ENCODE measurements at places on chromosomes 13 and 19.

- no peak for DNase-seq
These were observed 108.2 kb downstream of the GNG7 start for GRCh38 chr19:2594319-2594718.

- DNase-seq: no peak
These were observed 116.5 kb downstream of the LACC1 start for GRCh38 chr13:43996221-43996620.

DNA sequence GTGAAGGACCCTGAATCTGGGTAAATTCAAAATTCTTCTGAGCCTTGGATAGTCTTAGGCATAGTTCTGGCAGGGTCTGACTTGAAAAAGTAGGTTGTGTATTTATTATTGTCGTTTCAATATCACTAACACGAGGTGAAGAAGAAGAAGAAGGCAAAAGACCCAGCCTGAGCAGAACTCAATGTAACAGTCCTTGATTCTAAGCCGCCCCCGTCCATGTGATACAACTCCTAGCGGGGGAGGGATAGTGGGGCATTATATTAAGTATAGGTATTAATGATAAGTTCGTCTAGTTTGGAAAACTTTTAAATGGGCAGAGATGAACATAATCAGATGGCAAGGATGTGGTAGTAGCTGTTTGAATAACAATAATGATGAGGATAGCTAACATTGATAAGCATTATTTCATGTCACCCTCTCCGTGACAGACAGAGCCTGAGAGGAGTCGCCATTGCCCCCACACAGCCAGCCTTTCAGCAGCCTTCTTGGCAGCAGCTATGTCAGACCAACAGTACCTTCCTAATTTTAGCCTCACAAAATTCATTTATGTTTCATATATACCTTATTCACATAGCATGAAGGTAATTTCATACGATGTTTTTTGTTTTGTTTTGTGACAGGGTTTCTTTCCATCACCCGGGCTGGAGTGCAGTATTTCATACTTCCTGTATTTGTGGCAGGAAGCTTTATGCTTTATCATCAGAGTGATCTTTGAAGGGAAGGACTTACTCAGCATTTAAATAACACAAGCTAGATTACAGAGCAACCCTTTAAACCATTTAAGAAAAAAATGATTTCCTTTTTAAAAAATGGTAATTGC is 64.4 kb upstream of the NPAS1 start:
- DNase-seq: peak; percentile 42

DNA sequence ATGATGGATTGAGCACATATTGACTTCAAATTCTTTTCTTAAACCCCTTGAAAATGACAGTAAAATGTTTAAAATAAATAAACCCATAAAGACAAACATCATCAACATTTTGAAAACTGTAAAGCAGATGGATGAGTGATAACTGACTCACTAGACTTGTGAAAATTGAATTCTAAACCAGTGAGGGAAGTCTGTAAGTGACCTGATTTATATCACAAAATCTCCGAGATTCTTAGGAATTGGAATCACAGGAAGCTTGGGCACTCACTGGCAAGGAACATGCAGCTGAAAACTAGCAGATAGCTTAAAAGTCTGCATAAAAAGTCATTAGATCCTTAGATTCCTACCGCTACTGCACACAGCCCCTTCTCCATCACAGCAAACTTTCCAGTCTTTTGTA is 51.3 kb upstream of the TSC22D1 start:
- no peak for DNase-seq

GRCh38 chr13:49571299-49572240 is 13.8 kb downstream of the RCBTB1 start:
- no peak for DNase-seq

DNA sequence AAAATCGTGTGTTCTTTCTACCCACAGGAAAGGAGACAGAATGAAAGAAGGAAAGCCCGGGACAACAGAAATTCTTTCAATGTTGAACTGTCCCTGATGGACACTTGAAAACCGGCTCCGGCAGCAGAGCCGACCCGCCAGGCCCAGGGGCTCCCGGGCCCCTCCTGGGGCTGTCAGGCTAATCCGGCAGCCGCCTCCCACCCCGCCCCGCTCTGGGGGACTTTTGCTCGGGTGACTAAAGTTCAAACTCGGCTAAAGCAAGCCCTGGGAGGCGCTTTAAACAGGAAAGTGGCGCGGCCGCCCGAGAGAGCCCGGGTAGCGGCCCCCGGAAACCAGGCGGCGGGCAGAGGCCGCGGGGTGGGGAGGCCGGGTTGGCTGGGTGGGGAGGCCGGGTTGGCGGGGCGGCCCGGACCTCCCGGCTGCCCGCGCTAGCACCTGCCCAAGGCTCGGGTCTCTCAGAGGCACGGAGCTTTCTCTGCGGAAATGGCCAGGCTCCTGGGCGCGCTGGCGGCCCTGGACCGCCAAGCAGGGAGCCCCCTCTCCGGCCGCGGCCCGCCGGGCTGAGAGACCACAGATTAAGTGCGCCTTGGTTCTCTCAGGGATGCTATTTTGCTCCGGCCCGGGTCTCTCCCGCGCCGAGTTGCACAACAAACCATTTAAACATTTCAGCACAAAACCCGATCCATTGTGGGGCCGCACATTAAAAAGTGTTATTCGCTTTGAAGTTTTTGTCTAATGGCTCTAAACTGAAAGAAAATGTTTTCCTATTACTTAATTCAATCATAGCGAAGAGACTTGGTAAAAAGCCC is 2.6 kb upstream of the GSX1 start:
- DNase-seq: no peak

GRCh38 chr13:111640006-111640405 is 319.6 kb downstream of the TEX29 start:
- no peak for DNase-seq

- no peak for DNase-seq
These were observed 39.0 kb downstream of the C1QTNF9 start for GRCh38 chr13:24348385-24348784.

- DNase-seq: no peak
These were observed 192.8 kb downstream of the LACC1 start for GRCh38 chr13:44072536-44072935.

- no peak for DNase-seq
These were observed 767.3 kb upstream of the GPC6 start for GRCh38 chr13:92459306-92459705.

DNA sequence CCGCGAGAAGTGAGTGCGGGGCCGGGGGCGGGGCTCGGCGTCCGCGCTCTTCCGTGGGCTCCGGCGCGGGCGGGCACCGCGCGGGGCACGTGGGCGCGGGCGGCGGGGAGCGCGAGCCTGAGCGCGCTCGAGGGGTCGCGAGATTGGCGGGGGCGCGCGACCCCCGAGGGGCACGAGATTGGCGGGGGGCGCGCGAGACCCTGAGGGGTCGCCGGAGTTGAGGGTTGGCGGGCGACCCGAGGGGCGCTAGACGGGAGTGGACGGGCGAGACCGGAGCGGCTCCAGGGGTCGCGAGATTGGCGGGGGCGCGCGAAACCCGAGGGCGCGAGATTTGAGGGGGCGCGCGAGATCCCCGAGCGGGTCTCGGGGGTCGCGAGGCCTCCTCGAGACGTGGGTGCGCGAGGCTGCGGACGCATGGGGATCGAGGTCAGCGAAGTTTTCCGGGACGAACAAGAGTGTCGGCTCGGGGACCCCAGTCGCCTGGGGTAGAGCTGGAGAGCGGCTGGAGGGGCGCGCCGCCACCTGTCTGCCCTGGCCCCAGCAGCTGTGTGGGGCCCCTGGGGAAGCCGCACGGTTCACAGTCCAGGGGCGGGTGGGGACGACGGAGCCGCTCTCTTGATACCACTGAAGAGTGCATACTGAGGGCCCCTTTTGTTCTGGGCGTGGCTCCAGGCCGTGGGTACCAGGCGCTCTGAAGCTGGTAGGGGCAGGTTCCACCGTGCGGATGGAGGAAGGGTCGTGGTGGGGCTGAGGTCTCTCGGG is 682 bp downstream of the SSBP4 start:
- peak; percentile 60 for DNase-seq

DNA sequence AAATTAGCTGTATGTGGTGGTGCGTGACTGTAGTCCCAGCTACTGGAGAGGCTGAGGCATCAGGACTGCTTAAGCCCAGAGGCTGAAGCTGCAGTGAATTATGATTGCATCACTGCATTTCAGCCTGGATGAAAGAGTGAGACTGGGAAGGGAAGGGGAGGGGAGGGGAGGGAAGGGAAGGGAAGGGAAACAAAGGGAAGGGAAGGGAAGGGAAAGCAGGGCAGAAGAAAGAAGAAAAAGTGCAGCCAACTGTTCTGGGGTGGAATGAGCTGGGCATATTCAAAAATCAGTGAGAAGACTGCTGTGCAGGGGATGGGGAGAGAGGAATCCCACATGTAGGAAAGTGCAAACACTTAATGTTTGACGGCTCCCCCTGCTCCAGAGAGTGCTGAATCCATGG is 905.5 kb downstream of the UQCRFS1 start:
- DNase-seq: no peak

- no peak for DNase-seq
These were observed 76.8 kb downstream of the TUBGCP3 start for GRCh38 chr13:112510987-112511685.

GRCh38 chr13:111187960-111188541 is 72.9 kb downstream of the ARHGEF7 start:
- DNase-seq: no peak

DNA sequence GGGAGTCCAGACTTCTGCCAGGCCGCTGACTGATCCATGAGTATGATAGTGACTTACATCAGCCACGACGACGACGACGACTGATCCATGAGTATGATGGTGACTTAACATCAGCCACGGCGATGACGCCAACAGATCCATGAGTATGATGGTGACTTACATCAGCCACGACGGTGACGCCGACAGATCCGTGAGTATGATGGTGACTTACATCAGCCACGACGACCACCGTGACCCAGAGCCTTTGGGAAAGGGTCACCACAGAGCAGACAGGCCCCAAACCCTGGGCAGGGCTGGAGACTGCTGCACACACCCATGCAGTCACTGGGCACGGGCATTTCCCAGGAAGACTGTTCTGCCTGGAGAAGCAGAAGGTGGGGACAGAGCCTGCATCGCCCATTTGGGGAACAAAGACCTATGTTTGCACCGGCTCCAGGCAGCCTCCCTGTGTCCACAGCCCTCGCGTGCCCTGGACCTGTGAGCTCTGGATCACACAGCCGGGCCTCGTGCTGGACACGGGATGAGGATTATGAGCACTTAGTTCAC is 130.9 kb upstream of the SPACA7 start:
- no peak for DNase-seq

DNA sequence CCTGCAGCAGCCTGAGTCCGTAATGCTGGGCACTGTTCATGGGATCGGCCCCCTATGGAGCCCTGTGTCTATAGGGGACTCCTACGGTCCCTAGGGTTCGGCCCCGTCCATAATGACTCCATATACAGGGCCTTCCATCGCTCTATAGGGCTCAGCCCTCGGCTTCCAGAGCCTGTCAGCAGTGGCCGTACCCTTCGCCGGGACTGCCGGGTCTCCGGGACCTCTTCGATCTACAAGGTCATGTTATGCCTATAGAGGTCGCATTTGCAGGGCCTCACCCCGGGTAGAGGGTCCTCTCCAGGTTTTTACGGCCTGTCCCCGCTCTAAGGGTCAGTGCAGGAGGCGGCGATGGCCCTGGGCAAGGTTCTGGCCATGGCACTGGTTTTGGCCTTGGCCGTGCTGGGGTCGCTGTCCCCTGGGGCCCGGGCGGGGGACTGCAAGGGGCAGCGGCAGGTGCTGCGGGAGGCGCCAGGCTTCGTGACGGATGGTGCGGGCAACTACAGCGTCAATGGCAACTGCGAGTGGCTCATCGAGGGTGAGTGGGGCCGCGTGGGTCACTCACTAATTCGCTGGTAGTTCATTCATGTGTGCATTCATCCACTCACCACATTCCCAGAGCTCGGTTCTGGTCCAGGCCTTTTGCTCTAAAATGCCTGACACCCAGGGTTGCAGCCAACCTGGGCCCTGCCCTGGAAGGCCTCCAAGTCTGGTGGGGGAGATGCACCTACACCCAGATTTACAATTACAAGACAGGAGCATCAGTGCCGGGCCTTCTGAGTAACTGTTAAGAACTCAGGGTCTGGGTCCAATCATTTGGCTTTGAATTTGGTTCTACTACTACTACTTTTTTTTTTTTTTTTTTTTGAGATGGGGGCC is 699 bp downstream of the MEGF8 start:
- peak; percentile 31 for DNase-seq

- peak; percentile 33 for DNase-seq
These were observed 4.9 kb upstream of the NWD1 start for GRCh38 chr19:16714702-16715287.

GRCh38 chr13:45021250-45021649 is 31.9 kb downstream of the GPALPP1 start:
- DNase-seq: no peak

GRCh38 chr13:84137292-84137691 is 255.0 kb upstream of the SLITRK1 start:
- peak; percentile 37 for DNase-seq

DNA sequence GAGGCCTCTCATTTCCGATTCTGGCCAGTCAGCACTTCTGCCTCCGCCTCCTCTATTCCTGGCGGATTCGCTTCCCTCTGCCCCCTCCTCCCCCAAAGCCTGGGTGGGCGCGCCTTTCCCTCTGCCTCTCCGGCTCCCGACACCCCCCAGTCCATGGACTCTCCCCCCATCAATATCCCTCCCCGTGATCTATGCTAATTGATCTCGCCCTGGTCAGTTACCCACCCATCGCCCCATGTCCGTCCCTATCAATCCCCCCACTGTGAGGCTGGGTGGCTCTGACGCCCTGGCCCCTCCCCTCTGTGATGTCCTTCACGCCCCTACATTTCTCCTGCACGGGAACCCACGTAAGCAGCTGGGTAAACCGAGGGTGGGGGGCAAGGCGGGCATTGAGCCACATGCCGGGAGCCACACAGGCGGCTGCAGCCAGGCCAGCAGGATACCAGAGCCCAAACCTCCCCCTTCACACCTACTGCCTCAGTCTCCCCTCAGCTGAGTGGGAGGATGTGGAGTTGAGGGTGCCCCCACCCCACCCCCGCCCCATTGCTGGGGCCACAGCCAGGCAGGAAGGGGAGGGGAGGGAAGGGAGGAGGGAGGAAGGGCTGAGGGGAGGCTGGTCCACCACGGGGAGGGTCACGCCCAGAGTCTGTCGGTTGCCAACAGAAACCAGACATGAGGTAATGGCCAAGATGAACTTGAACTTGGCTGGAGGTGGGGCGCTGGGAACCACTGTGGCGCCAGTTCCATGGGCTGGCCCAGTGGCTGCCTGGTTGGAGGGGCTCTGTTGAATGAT is 21.0 kb downstream of the SMIM24 start:
- no peak for DNase-seq

- peak; percentile 84 for DNase-seq
These were observed 11.9 kb upstream of the PRKD2 start for GRCh38 chr19:46728693-46729339.

GRCh38 chr13:73995736-73996135 is 138.5 kb downstream of the KLF12 start:
- DNase-seq: no peak

- DNase-seq: no peak
These were observed 82.5 kb downstream of the KLF5 start for GRCh38 chr13:73141292-73141771.

DNA sequence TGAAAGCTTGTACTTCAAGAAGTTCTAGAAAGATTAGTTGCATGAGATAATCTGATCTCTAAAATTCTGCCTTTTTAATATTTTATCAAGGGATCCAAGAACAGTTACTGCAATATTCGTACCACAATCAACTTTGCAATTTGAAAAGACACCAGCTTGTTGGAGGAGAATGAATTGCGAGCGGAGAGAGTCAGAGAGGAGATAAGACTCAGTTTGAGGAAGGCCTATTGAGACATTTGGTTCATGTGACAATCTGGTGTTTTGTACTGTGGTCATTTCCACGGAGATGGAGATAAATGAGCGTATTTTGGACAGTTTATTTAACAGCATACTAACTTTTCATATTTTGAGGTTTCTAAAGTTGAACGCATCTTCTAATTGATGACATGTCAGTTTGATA is 1276.0 kb downstream of the EFNB2 start:
- DNase-seq: no peak

GRCh38 chr13:114067886-114068651 is 64.4 kb downstream of the RASA3 start:
- DNase-seq: peak; percentile 59
